Osteoblast (primary cell): ENCODE measurements at places on chromosomes 6 and 20. TPM values are rescaled to one million over a fixed set of nuclear protein-coding genes. Genes with fewer than 3 reads are reported as not detected.

ESR1 gene
- total RNA-seq, result 2.4 and 3.3 TPM in 2 replicates

SLC17A2 gene
- total RNA-seq, result not detected in 2 replicates

TRIM27 gene
- total RNA-seq, result 53.6 and 63.6 TPM in 2 replicates

PPP1R3G gene
- 3.3 and 3.5 TPM in 2 replicates for total RNA-seq

TRAPPC3L gene
- under 0.01 and 0.29 TPM in 2 replicates for total RNA-seq

ZNF311 gene
- total RNA-seq, result 0.88 and 1.1 TPM in 2 replicates

RMND1 gene
- total RNA-seq, result 55.7 and 56.5 TPM in 2 replicates

ZBTB46 gene
- under 0.01 and 0.36 TPM in 2 replicates for total RNA-seq

DNA sequence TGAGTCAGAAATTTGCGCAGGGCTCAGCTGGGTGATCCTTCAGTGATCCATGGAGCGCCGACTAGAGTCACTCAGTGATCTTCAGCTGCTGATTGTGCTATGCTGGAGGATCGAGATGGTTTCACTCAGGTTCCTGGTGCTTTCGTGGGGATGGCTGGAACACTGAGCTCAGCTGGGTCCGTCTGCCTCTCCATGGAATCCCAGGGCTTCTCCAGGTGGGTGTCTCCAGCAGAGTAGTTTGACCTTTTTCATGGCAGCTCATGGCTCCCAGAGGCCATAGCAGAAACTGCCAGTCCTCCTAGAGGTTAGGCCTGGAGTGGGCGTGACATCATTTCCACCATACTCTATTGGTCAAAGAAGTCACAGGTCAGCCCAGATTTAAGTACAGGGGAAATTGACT, 88.8 kb upstream of the SIRPA start:
- peaks cover 43% of the 10 kb centered on the region for H3K4me1 ChIP-seq
- H3K27me3 ChIP-seq, result no peaks in the 10 kb centered on the region
- no peaks in the 10 kb centered on the region for H3K36me3 ChIP-seq
- no peak for DNase-seq
- H3K4me3 ChIP-seq, result no peak overlapping the region

- H3K4me3 ChIP-seq, result no peak overlapping the region
- no peaks in the 10 kb centered on the region for H3K4me1 ChIP-seq
- H3K36me3 ChIP-seq, result no peaks in the 10 kb centered on the region
- no peak for DNase-seq
- H3K27me3 ChIP-seq, result peaks cover 21% of the 10 kb centered on the region
- no peak overlapping the region for H3K27ac ChIP-seq
Measured at GRCh38 chr6:75563032-75563431, 38.6 kb upstream of the SENP6 start.

DNA sequence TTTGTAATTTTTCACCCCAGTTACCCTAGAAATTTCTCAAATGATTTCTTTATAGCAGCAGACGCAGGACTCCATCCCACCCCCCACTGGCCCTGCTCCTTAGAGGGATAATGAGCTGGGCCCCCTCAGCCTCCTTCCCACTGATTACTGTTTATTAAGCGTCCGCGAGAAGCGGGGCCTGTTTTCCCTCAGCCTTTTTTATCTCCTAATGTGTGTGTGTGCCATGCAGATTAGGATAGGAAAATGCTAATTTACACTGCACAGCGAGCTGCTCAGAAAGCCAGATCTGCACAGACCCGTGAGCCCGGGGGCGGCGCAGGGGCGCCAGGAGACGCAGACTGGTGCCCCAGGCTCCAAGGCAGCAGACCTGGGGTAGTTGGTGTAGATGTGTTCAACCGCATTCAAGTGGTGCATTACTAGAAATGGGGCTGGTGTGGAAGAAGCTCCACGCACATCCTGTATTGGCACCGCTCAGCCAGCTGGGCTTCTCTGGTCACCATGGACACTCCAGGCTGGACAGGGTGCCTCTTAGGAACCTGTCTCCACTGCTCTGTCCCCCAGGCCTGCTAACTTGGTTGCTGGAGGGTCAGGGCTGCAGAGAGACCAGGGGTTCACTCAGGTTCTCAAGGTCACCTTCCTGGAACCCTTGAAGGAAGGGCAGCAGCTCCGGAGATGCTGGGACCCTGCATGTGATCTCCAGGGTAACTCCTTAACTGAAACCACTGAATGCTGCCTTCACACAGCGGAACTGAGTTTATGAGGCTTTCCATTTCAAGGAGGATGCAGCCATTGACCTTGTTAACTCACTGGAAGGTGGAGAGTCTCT, 256.3 kb downstream of the ERMARD start:
- peak; percentile 68 for DNase-seq
- no peaks in the 10 kb centered on the region for H3K36me3 ChIP-seq

GRCh38 chr6:68468244-68468884, 166.7 kb upstream of the ADGRB3 start:
- no peak for DNase-seq
- no peaks in the 10 kb centered on the region for H3K4me1 ChIP-seq
- no peaks in the 10 kb centered on the region for H3K27me3 ChIP-seq

DNA sequence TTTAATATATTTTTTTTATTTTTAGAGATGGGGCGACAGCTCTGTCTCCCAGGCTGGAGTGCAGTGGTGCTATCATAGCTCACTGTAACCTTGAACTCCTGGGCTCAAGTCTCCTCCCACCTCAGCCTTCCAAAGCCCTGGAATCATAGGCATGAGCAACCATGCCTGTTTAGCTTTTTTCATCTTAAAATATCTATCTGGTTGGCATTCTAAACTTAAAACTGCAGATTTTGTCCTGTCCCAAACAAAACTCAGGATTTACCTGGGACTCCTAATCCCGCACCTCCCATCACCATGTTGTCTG, 124.7 kb downstream of the SULF2 start:
- H3K36me3 ChIP-seq, result peaks cover 4% of the 10 kb centered on the region
- no peak overlapping the region for H3K4me3 ChIP-seq
- peaks cover 3% of the 10 kb centered on the region for H3K4me1 ChIP-seq
- DNase-seq, result no peak
- no peaks in the 10 kb centered on the region for H3K27me3 ChIP-seq
- H3K27ac ChIP-seq, result no peak overlapping the region

DNA sequence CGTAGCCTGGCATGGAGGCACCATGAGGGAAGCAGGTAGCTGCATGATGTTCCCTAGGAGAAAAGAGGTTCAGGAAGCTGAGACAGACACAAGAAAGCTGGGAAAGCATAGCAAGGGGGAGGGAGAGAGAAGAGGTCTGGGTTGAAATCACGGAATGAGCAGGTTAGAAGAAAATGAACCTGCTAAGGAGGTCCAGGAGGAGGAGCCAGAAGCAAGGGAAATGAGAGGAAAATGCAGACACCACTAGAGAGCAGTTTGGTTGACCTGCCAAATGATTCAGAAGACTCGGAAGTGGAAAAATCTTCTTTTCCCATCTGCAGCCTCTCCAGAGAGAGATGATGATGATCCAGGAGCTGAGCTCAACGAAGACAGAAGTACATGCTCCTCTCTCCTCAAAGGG, 70.9 kb downstream of the VIP start:
- H3K36me3 ChIP-seq, result no peaks in the 10 kb centered on the region
- DNase-seq, result no peak
- H3K4me1 ChIP-seq, result no peaks in the 10 kb centered on the region
- no peak overlapping the region for H3K27ac ChIP-seq
- no peak overlapping the region for H3K4me3 ChIP-seq

- H3K27ac ChIP-seq, result no peak overlapping the region
- H3K4me1 ChIP-seq, result peaks cover 9% of the 10 kb centered on the region
- peak overlapping the region; percentile 39 for H3K4me3 ChIP-seq
- no peak for DNase-seq
- peaks cover 3% of the 10 kb centered on the region for H3K27me3 ChIP-seq
Measured at GRCh38 chr6:6856538-6857523, 250.9 kb upstream of the RREB1 start.

- no peak overlapping the region for H3K27ac ChIP-seq
- no peaks in the 10 kb centered on the region for H3K36me3 ChIP-seq
- peak; percentile 89 for DNase-seq
- peaks cover 5% of the 10 kb centered on the region for H3K4me1 ChIP-seq
- no peaks in the 10 kb centered on the region for H3K27me3 ChIP-seq
- no peak overlapping the region for H3K4me3 ChIP-seq
Measured at GRCh38 chr20:33437141-33437911, 6.2 kb downstream of the SNTA1 start.

GRCh38 chr6:51569594-51569993, 517.8 kb downstream of the PKHD1 start:
- no peak overlapping the region for H3K4me3 ChIP-seq
- H3K27ac ChIP-seq, result no peak overlapping the region
- no peaks in the 10 kb centered on the region for H3K4me1 ChIP-seq
- no peak for DNase-seq

DNA sequence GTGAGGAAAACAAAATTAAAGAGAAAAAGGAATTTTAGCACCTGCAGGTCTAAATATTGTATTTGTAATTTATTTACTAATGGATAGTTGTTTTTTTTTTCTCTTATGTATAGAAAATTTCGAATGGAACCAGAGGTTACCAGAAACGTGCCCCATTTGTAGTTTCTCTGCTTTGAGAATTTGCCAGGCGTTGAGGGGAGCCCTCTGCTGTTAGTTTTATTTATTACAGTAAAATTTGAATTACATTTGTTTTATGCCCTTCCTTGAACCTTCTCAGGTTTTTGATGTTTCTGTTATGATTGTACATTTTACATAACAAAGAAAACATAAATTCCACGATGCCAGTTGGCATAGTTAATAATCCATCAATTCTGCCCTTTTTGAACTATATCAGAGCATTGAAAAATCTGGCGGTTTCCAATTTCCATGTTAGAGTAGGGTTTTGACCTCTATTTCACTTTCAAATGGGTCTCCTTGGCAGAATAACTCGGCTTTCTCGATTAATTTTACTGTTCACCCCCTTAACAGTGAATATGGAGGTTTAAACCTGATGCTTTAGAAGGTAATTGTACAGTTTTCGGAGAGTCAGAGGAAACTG, 35.1 kb upstream of the RFPL4B start:
- no peaks in the 10 kb centered on the region for H3K36me3 ChIP-seq
- H3K4me1 ChIP-seq, result peaks cover 29% of the 10 kb centered on the region
- H3K27me3 ChIP-seq, result no peaks in the 10 kb centered on the region
- DNase-seq, result no peak
- no peak overlapping the region for H3K27ac ChIP-seq

GRCh38 chr20:1644101-1644962, 13.2 kb downstream of the SIRPG start:
- H3K27ac ChIP-seq, result no peak overlapping the region
- H3K36me3 ChIP-seq, result no peaks in the 10 kb centered on the region
- DNase-seq, result no peak
